ENCODE measurements at places on chromosomes 4 and X.
A peak's percentile ranks its signal among the peaks of the same experiment; 100 is the strongest.

GRCh38 chr4:77451530-77451929 is 154.1 kb upstream of the CXCL13 start:
- no peak for DNase-seq

DNA sequence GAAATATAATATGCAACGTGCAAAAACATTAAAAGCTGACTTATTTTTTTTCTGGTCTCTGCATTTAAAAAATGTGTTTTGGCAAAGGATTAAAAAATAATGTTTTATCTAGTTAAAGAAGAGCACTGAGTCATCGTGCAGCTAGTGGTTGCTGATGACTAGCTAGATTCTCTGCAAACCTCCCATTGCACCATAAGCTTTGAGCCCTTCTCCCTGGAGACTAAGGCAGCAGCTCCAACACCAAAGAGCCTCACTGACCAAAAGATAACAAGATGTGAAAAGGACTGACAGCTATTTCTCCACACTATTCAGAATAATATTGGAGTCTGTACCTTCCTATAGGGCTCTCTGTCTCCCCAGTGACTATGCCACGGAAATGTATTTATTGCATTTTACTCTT is 424.3 kb downstream of the SLITRK2 start:
- DNase-seq: no peak

- no peak for DNase-seq
Observed at GRCh38 chrX:335758-336155, 17.2 kb upstream of the GTPBP6 start.

- DNase-seq: no peak
Observed at GRCh38 chr4:99161373-99162099, 17.4 kb upstream of the ADH4 start.

- DNase-seq: no peak
Observed at GRCh38 chr4:185936650-185937376, 124.8 kb upstream of the SORBS2 start.

GRCh38 chr4:76439491-76439890 is 4.5 kb downstream of the SHROOM3 start:
- DNase-seq: no peak

GRCh38 chr4:184472614-184473498 is 1.5 kb downstream of the IRF2 start:
- DNase-seq: no peak

DNA sequence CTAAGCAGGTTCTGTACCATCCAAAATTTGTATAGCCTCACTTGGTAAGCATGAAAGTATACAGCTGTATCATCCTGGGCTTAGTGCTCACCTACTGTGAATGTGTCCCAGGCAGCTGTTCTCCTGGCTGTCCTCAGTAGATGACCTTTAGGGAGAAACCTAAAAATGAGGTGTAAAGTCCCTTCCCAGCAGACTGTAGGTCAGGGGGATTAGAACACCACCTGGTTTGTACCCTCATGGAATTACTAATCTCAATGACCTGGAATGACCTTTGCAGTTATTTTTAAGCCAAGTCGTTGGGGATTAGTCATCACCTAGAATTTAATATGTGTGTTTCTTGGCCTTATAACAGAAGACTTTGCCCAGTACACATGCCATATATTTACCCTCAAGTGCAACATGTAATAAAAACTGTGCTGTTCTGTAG is 39.1 kb upstream of the MBTPS2 start:
- no peak for DNase-seq

- no peak for DNase-seq
Observed at GRCh38 chrX:135307171-135307570, 2.1 kb upstream of the ETDC start.

DNA sequence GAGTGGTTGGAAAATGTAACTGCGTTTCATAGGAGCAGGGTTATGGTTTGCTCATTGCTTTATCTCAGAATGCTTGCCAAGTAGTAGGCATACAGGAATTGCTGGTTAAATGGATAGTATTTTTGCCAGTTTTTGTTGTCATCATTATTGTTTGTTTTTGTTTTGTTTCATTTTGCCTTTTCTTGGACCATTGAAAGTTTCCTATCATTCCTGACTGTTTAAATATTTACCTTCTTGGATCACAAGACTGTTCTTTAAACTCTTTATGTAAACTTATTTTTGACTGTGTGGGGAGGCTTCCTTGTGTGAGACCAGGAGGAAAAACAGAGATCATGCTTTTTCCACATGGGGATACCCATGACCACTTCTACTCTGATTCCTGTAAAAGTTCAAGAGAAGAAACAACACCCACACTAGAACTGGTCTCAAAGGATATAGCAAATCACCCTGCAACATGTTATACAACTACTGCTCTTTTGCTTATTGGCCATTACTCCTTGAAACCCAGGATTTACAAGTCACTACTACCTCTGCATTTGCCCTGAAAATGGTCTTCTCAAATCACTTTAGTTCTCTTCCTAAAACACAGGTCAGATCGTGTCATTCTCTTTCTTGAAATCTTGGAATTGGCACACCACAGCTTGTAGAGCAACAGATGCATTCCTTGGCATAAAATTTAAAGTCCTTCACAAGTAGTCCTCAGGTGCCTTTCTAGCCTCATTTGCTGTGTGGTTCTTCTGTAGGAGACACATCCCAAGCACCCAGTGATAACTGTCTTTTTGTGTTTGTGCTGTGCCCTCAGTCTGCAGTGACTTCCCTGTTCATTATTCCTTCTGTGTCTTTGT is 51.3 kb downstream of the FNIP2 start:
- DNase-seq: no peak

DNA sequence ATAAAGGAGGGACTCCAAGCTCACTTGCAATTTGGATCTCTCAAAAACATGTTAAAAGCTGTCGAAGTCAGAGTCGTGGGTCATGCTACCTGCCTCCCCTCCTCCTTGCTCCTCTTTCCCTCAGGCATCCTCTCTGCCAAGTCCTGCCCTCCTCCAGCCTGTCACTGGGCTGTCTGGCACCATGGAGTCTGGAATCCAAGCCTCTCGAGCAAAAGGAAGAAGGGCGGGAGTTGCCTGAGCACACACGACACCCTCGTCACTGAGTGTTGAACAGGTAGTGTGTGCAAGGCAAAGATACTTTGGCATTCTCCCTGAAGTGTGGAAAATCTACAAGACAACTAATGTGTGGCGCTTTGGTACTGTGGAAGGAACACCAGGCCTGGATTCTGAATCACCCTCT is 62.2 kb downstream of the HAUS3 start:
- DNase-seq: no peak

DNA sequence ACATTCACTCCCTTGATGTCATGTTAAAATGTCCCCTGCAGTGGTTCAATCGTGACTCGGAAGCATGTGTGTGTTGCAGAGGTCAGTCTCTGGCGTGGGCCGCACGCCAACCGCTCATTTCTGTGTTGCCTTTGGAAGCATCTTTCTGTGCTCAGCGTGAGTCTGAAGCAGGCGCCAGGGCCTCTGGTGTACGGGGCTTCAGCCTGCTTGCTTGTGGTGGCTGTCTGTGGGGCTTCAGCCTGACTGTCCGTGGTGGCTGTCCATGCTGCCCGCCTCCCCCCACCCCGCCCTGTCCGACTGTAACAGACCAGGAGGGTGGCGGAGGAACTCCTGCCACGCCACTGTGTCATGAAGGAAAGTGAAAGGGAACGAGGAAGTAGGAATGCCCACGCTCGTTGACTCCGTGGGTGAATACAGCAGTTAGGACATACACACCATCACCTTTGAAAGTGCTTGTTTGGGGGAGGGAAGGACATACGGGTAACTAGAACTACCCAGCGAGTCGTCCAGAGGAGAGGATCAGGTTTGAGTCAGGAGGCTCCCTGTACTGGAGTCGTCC is 14.7 kb upstream of the CLCN4 start:
- DNase-seq: no peak

DNA sequence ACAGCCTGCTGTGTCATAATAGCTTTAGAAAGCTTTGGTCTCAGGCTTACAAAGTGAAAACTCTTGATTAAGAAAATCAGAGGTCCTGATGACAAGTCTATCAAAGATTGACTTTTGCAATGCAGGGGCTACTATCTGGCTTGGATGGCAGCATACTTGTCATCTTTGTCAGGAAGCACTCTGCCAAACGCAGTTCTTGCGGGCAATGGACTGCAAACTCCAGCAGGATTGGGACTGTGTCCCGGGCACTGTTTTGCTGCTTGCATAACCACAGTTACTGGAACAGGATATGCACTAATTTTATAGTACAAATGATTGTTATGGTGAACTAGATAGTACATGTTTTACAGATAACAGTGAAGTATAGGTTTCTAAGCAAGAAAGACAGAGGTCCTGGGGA is 185.6 kb downstream of the IQCM start:
- DNase-seq: no peak

DNA sequence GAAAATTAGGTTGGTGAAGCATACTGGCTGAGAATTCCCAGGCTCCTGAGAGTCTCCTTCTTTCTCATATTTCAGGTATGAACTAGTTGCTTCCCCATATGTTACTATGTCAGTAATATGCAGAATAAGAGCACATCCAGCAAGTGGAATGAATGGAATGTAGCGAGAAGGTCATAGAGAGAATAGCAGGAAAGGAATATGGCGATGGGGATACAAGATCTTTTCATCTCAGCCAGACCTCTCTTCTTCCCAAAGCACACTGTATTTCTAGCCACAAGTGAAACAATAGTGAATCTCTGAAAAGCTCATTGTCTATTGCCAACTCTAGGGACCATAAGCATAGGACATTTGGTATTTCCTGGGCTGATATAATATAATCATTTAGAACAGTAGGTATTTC is 54.6 kb upstream of the MMAA start:
- no peak for DNase-seq

- DNase-seq: no peak
Observed at GRCh38 chr4:171636606-171637005, 176.6 kb upstream of the GALNTL6 start.

DNA sequence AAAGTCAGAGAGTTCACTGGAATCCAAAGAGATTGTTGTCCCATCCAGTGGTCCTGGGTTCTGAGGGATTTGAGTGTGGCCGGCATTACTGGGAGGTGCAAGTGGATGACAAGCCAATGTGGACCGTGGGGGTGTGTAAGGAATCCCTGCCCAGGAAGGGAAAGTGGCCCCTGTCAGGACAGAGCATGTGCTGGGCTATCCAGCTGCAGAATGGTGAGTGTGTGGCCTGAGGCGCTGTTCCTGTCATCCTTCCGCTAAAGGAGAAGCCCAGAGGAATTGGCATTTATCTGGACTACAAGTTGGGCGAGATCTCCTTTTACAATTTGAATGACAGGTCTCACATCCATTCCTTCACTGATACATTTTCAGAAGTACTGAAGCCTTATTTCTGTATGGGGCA is 20.4 kb upstream of the TRIM60 start:
- no peak for DNase-seq

- DNase-seq: no peak
Observed at GRCh38 chr4:147899512-147899911, 167.6 kb downstream of the ARHGAP10 start.

GRCh38 chrX:112681976-112682375 is 2.2 kb upstream of the LHFPL1 start:
- DNase-seq: no peak

- DNase-seq: no peak
Observed at GRCh38 chr4:187193141-187193540, 469.5 kb upstream of the FAT1 start.

- DNase-seq: no peak
Observed at GRCh38 chr4:126242679-126243390, 928.1 kb downstream of the FAT4 start.

DNA sequence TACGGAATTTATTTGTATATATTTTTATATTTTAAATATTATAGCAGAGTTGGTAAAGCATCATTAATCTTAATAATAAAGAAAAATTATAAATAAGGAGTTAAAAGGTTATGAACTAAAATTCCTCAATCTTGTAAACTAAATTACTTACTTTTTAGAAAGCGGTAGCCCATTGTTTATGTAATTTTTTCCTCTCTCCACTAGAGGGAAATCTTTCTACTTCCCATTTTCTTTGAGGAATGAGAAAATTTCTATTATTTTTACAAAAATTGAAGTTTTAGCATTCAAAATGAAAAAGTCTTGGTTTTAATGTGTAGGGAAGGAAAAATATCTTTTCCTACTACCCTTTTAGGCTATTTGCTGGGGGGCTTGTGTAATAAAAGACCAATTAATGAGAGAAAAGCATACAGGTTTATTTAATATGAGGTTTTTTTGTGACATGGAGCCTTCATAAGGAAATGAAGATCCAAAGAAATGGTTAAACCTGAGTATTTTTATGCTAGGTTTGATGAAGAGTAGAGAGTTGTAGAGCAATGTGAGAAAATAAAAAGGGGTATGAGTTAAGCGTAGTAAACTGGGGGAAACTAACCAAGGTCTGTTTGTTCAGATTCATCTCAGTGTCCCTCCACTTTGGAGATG is 68.7 kb upstream of the ADAD1 start:
- DNase-seq: no peak

- no peak for DNase-seq
Observed at GRCh38 chr4:1622238-1622637, 61.9 kb downstream of the FAM53A start.

DNA sequence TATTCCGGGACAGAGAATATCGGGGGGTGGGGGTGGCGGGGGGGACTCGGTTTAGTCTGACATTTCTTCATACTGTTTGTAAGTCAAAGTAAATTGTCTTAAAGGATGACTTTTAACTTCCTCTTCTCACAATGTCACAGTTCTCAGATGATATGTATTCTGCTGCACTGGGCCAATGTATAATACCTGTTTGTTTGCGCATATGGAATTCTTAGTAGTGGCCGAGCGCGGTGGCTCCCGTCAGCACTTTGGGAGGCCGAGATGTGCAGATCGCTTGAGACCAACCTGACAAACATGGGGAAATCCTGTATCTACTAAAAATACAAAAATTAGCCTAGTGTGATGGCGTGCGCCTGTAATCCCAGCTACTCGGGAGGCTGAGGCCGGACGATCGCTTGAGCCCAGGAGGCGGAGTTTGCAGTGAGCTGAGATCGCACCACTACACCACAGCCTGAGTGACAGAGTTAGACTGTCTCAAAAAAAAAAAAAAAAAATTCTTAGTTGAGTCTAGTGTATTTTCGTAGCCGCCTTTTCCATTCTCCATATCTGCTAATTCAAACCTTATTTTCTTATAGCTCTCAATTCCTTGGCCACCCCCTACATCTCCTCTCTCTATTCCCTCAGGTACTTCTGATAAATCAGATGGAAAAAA is 851 bp downstream of the POLR2B start:
- peak; percentile 13 for DNase-seq

GRCh38 chr4:151573945-151574344 is 165.0 kb downstream of the FHIP1A start:
- DNase-seq: no peak

- DNase-seq: no peak
Observed at GRCh38 chr4:1448589-1449420, 42.6 kb upstream of the NKX1-1 start.

DNA sequence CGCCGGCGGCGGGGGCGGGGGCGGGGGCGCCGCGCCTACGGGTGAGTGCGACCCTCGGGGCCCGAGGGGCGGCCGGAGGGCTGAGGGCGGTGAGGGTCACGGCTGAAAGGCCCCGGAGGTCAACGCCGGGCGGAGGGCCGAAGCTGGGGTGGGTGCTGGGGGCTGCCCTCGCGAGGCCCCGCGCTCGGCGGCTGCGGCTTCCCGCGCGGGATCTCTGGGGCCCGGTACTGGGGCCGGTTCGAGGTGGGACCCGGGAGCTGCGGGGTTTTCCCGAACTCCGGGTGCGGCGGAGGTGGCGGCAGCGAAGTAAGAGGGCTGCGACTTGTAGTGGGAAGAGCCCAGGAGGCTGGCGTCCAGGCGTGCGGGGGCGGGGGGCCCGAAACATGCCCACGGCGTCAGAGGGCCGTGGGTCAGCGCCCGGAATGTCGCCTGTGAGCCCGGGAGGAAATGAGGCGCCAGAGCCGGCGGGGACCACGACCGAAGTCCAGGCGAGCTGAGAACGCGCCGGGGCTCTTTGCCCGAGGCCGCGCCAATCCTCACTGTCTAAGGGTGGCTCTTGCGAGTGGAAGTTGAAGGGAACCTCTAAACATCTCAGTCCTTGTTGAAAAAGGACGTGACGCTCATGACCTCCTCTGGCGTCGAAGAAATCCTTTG is 407 bp downstream of the IL13RA1 start:
- no peak for DNase-seq
